Upper lobe of right lung (tissue), 1 donor: ENCODE measurements at places on chromosomes 16 and 17.

- no peak overlapping the region for H3K27ac ChIP-seq
- DNase-seq, result peak; percentile 18
- H3K27me3 ChIP-seq, result peaks cover 9% of the 10 kb centered on the region
Measured at GRCh38 chr16:84155226-84155625, 10.1 kb downstream of the DNAAF1 start.

GRCh38 chr17:79150035-79150733 lies 75.6 kb downstream of the ENGASE start:
- H3K4me3 ChIP-seq, result no peak overlapping the region
- no peaks in the 10 kb centered on the region for H3K36me3 ChIP-seq
- no peak overlapping the region for H3K27ac ChIP-seq
- no peaks in the 10 kb centered on the region for H3K4me1 ChIP-seq
- H3K27me3 ChIP-seq, result peaks cover 11% of the 10 kb centered on the region

- no peak overlapping the region for H3K4me3 ChIP-seq
- DNase-seq, result no peak
- H3K27ac ChIP-seq, result no peak overlapping the region
Measured at GRCh38 chr17:58932956-58933355, 173.7 kb downstream of the TRIM37 start.

DNA sequence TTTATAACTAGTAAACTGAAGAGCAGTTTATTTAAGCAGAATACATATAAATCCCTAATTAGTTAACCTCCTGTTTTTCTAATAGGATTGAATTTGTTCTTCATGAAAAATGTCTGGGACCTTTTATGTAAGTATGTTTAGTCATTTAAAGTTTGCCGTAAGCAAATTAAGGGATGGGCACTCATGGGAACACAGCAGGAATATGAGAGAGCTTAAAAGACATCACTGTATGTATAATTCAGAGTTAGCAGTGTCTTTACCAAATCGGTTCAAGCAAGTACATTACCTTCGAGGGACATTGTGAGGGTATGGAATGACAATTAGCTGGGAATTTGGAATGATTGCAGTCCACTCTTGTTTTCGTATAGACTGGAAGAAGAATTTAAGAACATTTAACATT lies 17.7 kb upstream of the NETO2 start:
- no peak overlapping the region for H3K27ac ChIP-seq
- H3K36me3 ChIP-seq, result peaks cover 18% of the 10 kb centered on the region
- no peak for DNase-seq
- no peaks in the 10 kb centered on the region for H3K27me3 ChIP-seq

GRCh38 chr16:66618588-66619375 lies 14.3 kb downstream of the CMTM3 start:
- no peaks in the 10 kb centered on the region for H3K27me3 ChIP-seq
- peaks cover 19% of the 10 kb centered on the region for H3K36me3 ChIP-seq
- no peak for DNase-seq
- no peak overlapping the region for H3K4me3 ChIP-seq
- H3K27ac ChIP-seq, result peak overlapping the region; percentile 2

DNA sequence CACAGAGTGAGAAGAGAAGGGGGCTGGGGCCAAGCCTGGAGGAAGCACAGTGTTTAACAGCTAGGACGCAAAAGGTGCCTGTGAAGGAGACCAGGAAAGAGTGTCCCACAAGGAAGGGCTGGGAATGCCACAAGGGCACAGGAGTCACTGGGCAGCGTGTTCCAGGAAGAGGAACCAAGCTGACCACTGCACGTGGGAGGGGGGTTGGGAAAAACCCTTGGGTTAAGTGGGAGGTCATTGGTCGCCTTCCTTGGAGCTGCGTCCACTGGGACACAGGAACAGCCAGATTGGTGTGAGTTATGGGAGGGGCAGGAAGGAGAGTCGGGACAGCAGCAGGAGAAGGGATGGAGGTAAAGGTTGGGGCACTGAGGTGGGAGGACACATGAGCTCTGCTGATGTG lies 12.9 kb downstream of the TTYH2 start:
- H3K4me3 ChIP-seq, result no peak overlapping the region
- no peak overlapping the region for H3K27ac ChIP-seq
- no peaks in the 10 kb centered on the region for H3K27me3 ChIP-seq
- no peak for DNase-seq

- no peaks in the 10 kb centered on the region for H3K27me3 ChIP-seq
- no peak overlapping the region for H3K4me3 ChIP-seq
Measured at GRCh38 chr17:21024024-21024423, 18.8 kb downstream of the USP22 start.
